Spleen (tissue), 13 donors: ENCODE measurements at places on chromosomes 5 and 9. TPM values are rescaled to one million over a fixed set of nuclear protein-coding genes. Genes with fewer than 3 reads are reported as not detected.

GRCh38 chr5:146744068-146744745 lies 134.3 kb downstream of the PPP2R2B start:
- H3K27ac ChIP-seq = no peak overlapping the region
- no peaks in the 10 kb centered on the region for H3K36me3 ChIP-seq
- no peak for DNase-seq
- no peak overlapping the region for H3K4me3 ChIP-seq
- H3K27me3 ChIP-seq = no peaks in the 10 kb centered on the region

DNA sequence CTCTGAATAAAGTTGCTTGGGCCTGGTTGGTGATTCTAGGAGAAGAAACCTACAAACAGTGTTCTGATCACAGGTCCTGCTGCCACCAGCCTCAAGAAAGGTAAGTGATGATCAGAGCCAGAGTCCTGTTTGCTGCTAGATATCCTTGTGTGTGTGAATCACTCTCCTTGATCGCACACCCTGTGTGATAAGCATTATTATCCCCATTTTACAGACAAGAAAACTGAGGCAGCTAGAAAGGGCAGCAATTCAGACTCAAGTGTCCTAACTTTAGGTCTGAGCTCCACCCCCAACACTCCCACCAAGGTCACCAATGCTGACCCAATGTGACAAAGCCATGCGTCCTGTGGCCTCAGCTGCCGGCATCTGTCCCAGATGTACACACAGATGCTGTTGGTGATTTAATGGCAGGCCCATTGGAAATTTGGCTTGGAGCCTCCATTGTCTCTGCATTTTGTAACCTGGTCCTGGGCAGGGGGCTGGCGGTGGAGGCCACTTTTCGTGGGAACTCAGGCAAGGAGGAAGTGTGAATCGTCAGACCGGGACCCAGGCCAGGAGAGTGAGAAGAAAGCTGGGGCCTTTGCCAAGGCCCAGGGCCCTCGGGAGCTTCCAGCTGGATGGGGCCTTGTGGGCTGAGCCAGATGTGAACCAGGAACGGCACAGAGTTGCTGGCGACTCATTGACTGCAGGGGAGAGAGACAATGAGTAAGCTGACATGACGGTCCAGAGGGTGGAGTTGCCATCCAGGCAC lies 29.8 kb upstream of the GGTA1 start:
- H3K27me3 ChIP-seq = no peaks in the 10 kb centered on the region
- peak; percentile 79 for DNase-seq
- H3K4me1 ChIP-seq = no peaks in the 10 kb centered on the region
- no peaks in the 10 kb centered on the region for H3K36me3 ChIP-seq

PDE8B gene
- total RNA-seq = 0.94 TPM

- no peak for DNase-seq
- H3K4me1 ChIP-seq = no peaks in the 10 kb centered on the region
- H3K4me3 ChIP-seq = no peak overlapping the region
- H3K27me3 ChIP-seq = peaks cover 66% of the 10 kb centered on the region
- no peak overlapping the region for H3K27ac ChIP-seq
Observed at GRCh38 chr5:509611-510185, 14.6 kb downstream of the SLC9A3 start.

DNA sequence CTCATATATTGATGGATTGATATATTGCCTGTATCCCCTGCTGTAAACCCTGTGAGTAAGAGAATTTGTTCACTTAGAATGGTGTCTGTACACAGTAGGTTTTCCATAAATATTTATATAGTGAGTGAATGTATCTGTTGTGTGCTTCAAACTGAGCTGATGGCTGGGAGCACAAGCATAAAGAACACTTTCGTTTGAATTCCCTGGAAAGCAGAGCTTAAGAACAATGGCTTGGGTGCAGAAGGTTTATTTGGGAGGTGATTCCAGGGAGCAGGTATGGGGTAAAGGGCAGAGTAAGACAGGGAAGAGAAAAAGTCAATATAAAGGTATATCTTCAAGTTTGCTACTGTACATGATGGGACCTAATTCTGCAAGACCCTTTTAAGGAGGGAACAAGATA lies 190.9 kb upstream of the TRIM32 start:
- no peaks in the 10 kb centered on the region for H3K27me3 ChIP-seq
- H3K4me1 ChIP-seq = no peaks in the 10 kb centered on the region
- no peaks in the 10 kb centered on the region for H3K36me3 ChIP-seq
- DNase-seq = no peak

GRCh38 chr9:2181792-2182191 lies 166.6 kb downstream of the SMARCA2 start:
- H3K27me3 ChIP-seq = no peaks in the 10 kb centered on the region
- peaks cover 50% of the 10 kb centered on the region for H3K36me3 ChIP-seq
- DNase-seq = no peak
- H3K4me3 ChIP-seq = no peak overlapping the region
